ENCODE measurements at places on chromosomes 5 and 9. TPM values are rescaled to one million over a fixed set of nuclear protein-coding genes. Genes with fewer than 3 reads are reported as not detected.

DNA sequence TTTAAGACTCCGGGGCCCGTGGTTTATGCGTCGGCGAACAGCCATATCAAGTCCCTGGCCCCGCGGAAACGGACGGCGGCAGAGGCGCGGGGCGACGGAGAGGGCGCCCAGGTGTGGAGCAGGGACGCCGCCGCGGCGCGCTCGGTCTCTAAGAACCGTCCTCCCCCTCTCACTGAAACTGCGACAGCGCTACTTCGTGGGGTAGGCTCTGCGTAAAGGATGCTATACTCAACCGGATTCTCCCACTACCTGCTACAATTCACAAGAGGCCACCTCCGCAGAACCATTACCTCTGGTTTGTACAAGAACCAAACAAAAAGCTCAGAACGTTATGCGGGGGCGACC lies 404 bp downstream of the MRNIP start:
- no peak for DNase-seq

- no peak for DNase-seq
These were observed 20.4 kb upstream of the DELE1 start for GRCh38 chr5:141903261-141903660.

GRCh38 chr5:125587631-125588030 lies 835.6 kb upstream of the GRAMD2B start:
- no peak for DNase-seq

- DNase-seq: no peak
These were observed 35.9 kb upstream of the POC5 start for GRCh38 chr5:75753182-75753581.

GRCh38 chr5:56126487-56127179 lies 106.5 kb downstream of the ANKRD55 start:
- DNase-seq: no peak

SAXO1 gene
- total RNA-seq: 0.11 TPM

RNF183 gene
- not detected for total RNA-seq

TBC1D2 gene
- total RNA-seq: 32.5 TPM

MYO10 gene
- total RNA-seq: 20.0 TPM

Measured in ascending aorta (tissue), 2 donors.